ENCODE measurements at places on chromosomes 1 and 21.

GRCh38 chr1:236064674-236065508, at the start of gene NID1:
Gene NID1, minus strand, starts transcription at chr1:236065090. Its CDS starts 11 bp downstream, at chr1:236065079.
- DNase-seq = no peak

DNA sequence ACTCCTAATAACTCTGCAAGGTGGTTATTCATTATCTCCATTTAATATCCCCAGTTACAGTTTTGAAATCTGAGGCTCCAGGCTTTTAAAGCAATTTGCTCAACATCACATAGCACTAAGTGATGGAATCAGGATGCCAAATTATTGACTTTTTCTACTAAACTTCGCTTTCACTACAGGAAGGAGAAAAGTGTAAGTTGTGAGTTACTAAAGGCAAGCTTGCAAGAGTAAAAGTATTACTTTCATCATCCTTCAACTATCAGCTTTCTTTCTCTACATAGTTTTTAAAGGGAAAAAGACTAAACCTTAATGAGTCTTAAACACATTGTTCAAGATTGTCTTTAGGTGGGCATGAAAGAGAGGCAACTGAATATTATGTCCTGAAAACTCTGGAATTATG, 1.8 kb downstream of the OSBPL9 start:
- DNase-seq = no peak

DNA sequence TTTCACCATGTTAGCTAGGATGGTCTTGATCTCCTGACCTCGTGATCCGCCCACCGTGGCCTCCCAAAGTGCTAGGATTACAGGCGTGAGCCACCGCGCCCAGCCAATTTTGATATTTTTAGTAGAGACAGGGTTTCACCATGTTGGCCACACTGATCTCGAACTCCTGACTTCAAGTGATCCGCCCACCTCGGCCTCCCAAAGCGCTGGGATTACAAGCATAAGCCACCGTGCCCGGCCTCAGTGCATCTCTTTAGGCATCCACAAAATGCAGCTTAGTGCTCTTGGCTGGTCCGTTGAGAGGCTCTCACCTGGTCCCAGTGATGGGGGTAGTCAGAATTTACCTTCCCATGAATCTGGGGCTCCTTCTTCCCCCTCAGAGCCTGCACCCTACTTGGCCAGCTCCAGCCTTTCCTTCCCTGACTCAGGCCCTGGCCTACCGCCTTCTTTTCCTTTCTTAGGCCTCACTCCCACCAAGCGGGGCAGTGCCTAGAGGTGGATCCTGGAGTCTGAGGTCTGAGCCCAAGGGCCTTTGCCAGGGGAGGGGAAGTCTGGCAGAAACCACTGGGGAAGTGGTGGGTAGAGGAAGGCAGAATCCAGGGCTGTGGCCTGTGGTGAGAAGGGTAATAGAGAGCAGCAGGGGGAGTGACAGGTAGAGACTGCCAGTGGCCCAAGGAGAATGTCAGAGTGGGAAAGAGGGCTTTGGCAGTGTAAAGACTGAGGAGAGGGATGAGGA, 3.7 kb downstream of the LENEP start:
- no peak for DNase-seq

GRCh38 chr1:51264451-51264850, 28.4 kb downstream of the RNF11 start:
- no peak for DNase-seq

- no peak for DNase-seq
Measured at GRCh38 chr1:20663365-20663764, 2.2 kb upstream of the DDOST start.

DNA sequence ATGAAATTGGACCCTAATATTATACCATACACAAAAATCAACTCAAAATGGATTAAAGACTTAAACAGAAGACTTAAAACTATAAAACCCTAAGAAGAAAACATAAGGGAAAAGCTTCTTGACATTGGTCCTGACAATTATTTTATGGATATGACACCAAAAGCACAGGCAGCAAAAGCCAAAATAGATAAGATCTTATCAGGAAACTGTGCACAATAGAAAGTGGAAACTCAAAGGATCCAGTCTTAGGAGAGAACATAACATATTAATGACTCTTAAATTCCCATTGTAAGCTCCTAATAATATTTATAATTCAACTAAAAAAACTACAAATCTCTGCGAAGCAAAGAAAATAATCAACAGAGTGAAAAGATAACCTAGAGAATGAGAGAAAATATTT, 39.8 kb downstream of the RGS13 start:
- no peak for DNase-seq

- no peak for DNase-seq
Measured at GRCh38 chr1:235932090-235932510, 65.4 kb upstream of the LYST start.

GRCh38 chr1:86998727-86999126, 84.3 kb downstream of the HS2ST1 start:
- DNase-seq = no peak

GRCh38 chr1:7313826-7314225, 457.3 kb upstream of the VAMP3 start:
- no peak for DNase-seq

- DNase-seq = no peak
Measured at GRCh38 chr1:40248412-40248811, 675 bp downstream of the TMCO2 start.

GRCh38 chr1:84086189-84086588, 57.9 kb upstream of the PRKACB start:
- DNase-seq = no peak

GRCh38 chr1:228935198-228935663, 200.0 kb downstream of the RHOU start:
- DNase-seq = no peak

DNA sequence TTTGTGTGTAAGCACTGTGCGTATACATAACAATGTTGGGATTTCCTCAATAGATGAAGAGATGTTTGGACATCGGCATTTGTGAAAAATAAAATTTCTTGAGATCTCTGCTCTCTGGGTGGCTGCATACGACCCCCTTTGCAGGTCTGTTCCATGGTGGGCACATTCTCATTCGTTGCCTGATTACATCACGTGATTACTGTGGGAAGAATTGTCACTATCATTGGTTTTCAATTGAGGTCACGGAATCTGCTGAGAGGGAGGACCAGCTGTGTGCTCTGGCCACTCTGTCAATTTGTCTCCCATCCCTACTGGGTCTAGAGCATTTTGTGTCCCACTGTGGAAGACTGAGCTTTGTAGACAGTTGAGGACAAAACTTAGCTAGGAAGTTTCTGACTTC, 81.8 kb downstream of the DISC1 start:
- DNase-seq = no peak

DNA sequence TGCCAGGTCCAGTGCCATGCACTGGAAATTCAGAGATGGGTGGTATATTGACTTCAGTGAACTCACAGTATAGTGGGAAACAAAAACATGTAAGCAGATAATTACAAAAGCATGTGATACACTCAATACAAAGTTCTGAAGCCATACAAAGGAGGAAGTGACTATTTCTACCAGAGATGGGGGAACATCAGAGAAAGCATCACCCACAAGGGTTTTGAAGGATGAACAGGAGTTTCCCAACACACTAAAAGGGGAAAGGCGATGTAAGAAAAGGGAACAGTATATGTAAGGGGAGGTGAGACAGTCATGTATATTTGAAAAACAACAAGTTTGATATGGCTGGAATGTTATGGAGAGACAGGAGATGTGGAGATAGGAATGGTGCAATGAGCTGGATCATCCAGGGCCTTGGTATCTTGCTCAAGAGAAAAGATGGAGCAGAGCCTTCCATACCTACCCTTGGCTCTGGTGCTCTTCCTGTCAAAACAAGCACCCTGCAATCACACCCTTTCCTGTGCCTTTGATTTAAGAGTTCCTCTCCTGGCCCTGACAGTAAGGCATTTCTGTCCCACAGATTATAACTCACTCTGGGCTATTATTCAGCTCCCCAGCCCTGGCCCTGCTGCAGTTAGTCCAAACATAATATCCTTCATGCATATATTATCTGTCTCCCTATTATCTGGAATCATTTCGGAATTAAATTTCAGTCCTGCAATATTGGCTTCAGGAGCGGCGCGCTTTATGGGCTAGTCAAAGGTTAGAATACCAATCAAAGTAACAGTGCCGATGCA, 60.5 kb downstream of the DMAP1 start:
- DNase-seq = no peak

All from activated CD4-positive, CD25-positive, alpha-beta regulatory T cell (primary cell).